Left ventricle myocardium inferior (tissue), 1 donor: ENCODE measurements at places on chromosomes 12 and 14. TPM values are rescaled to one million over a fixed set of nuclear protein-coding genes. Genes with fewer than 3 reads are reported as not detected.

LRTM2 gene
- total RNA-seq = not detected

TEDC1 gene
- total RNA-seq = 4.0 TPM

GLI1 gene
- total RNA-seq = 0.93 TPM

TMEM260 gene
- 5.1 TPM for total RNA-seq

SLC7A7 gene
- total RNA-seq = 4.6 TPM

CCDC197 gene
- 1.2 TPM for total RNA-seq

SYCP3 gene
- total RNA-seq = not detected

OAS3 gene
- total RNA-seq = 5.4 TPM

NFATC4 gene
- 20.6 TPM for total RNA-seq

DNA sequence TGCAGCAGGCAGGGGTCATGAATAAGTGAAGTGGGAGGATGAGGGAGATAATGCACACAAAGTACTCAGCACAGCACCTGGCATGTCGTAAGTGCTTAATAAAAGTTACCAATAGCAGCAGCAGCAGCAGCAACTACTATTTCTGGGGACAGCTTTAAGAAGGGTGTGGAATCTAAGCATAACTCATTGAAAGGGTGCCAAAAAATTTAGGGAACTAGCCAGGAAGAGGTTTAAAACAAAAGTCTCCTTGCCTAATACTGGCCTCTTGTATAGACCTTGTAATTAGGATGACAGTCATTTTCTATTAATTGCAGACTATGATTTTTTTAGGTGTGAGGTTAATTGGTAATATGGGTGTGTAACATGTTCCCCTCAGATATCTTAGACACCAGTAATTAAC, 179.9 kb downstream of the PTPN11 start:
- no peaks in the 10 kb centered on the region for H3K36me3 ChIP-seq
- H3K4me1 ChIP-seq = no peaks in the 10 kb centered on the region
- no peak overlapping the region for H3K27ac ChIP-seq
- DNase-seq = no peak

DNA sequence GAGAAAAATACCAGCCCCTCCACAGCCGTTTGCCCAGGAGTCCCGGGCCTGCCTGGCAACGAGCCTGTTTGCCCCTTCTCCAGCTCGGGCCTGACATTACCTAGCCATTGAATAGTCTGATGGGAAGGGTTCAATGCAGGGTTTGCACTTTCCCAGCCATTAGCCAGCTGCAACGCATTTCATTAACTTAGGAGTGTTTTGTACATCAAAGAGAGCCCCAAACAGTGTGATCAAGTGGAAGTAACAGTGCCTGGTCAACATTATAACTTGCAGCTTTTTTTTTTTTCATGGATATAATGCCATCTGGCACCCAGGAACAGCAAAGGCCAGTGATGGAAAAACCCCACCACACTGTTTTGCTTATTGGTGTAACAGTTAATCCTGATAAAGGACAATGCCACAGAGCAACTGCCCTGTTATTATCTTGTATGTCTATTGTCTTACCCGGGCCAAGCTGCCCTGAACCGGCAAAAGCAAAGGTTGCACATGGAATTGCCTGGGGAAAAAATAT, 38.0 kb downstream of the BTG1 start:
- DNase-seq = no peak
- no peaks in the 10 kb centered on the region for H3K27me3 ChIP-seq
- H3K36me3 ChIP-seq = no peaks in the 10 kb centered on the region
- H3K4me3 ChIP-seq = no peak overlapping the region
- peaks cover 6% of the 10 kb centered on the region for H3K4me1 ChIP-seq

GRCh38 chr12:87310126-87310525, 719.1 kb downstream of the C12orf50 start:
- no peak for DNase-seq
- H3K36me3 ChIP-seq = no peaks in the 10 kb centered on the region
- H3K4me1 ChIP-seq = peaks cover 7% of the 10 kb centered on the region
- H3K27me3 ChIP-seq = no peaks in the 10 kb centered on the region
- no peak overlapping the region for H3K27ac ChIP-seq

- DNase-seq = no peak
- H3K4me3 ChIP-seq = no peak overlapping the region
- no peaks in the 10 kb centered on the region for H3K27me3 ChIP-seq
- no peak overlapping the region for H3K27ac ChIP-seq
- H3K36me3 ChIP-seq = peaks cover 6% of the 10 kb centered on the region
- no peaks in the 10 kb centered on the region for H3K4me1 ChIP-seq
These were observed 91.1 kb downstream of the PLXNC1 start for GRCh38 chr12:94239332-94239993.

- H3K27me3 ChIP-seq = no peaks in the 10 kb centered on the region
- no peak for DNase-seq
- H3K4me1 ChIP-seq = peaks cover 27% of the 10 kb centered on the region
These were observed 23.2 kb downstream of the TTC9 start for GRCh38 chr14:70664698-70665447.

- no peaks in the 10 kb centered on the region for H3K4me1 ChIP-seq
- H3K27me3 ChIP-seq = peaks cover 7% of the 10 kb centered on the region
- H3K4me3 ChIP-seq = no peak overlapping the region
- H3K36me3 ChIP-seq = no peaks in the 10 kb centered on the region
- no peak for DNase-seq
These were observed 157.9 kb downstream of the ZNF664 start for GRCh38 chr12:124130691-124131591.

- peaks cover 12% of the 10 kb centered on the region for H3K4me1 ChIP-seq
- no peaks in the 10 kb centered on the region for H3K36me3 ChIP-seq
- no peak overlapping the region for H3K27ac ChIP-seq
- peaks cover 54% of the 10 kb centered on the region for H3K27me3 ChIP-seq
These were observed 217.8 kb downstream of the KIF26A start for GRCh38 chr14:104356020-104356737.

- H3K27me3 ChIP-seq = no peaks in the 10 kb centered on the region
- H3K4me3 ChIP-seq = no peak overlapping the region
- peaks cover 65% of the 10 kb centered on the region for H3K4me1 ChIP-seq
- H3K27ac ChIP-seq = peak overlapping the region; percentile 58
- H3K36me3 ChIP-seq = no peaks in the 10 kb centered on the region
These were observed 35.9 kb downstream of the TESC start for GRCh38 chr12:117063162-117063911.

- no peak overlapping the region for H3K27ac ChIP-seq
These were observed 78.0 kb upstream of the TMTC2 start for GRCh38 chr12:82608706-82609105.

- no peak for DNase-seq
- H3K27me3 ChIP-seq = no peaks in the 10 kb centered on the region
- H3K4me3 ChIP-seq = no peak overlapping the region
- no peaks in the 10 kb centered on the region for H3K4me1 ChIP-seq
- H3K36me3 ChIP-seq = peaks cover 4% of the 10 kb centered on the region
These were observed 25.4 kb downstream of the CLSTN3 start for GRCh38 chr12:7155471-7156034.
